ENCODE measurements at places on chromosomes 13 and 19.

- no peak for DNase-seq
Measured at GRCh38 chr19:51020988-51021651, 1.6 kb upstream of the KLK10 start.

GRCh38 chr13:94978516-94978915 is 266.2 kb upstream of the SOX21 start:
- no peak for DNase-seq

- DNase-seq = no peak
Measured at GRCh38 chr13:75804605-75805004, 168.5 kb downstream of the LMO7 start.

- DNase-seq = no peak
Measured at GRCh38 chr19:55526216-55527196, 10.4 kb downstream of the SBK2 start.

DNA sequence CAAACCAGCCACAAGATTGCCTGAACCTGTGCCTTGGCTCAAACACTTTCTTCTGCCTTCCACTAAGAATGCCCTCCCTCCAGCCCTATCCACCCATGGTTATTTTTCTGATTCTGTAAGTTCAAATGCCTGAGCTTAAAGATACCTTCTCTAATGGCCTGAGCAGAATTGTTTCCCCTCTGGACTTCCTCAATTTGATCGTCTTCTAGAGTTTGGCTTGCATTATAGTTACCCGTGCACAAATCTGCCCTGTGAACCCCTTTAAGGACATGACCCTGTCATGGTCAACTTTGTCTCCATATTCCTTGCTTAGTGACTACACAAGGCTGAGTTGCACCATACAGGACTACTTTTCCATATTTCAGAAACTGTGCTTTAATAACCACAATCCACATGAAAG is 481.0 kb downstream of the FOXO1 start:
- DNase-seq = no peak
